Fibroblast of skin of left quadriceps (primary cell): ENCODE measurements at places on chromosomes 1 and 21.

DNA sequence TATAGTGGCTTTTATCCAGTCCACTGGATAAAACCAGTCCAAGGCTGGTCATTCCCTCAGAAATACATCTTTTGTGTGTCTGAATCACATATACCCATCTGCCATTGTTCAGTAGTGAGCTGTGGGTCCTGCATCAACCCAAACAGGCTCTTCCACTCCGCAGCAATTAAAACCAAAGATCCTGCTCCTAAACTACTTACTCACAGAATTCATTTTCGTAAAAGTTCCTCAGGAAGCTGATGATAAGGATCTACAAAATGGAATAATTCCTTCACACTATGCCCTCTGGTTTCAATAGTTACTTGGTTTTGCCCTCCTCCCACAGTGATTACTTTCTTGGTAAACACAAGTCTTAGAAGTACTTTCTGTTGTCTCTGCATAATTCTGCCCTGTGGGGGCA, 5.1 kb upstream of the MFSD2A start:
- no peak for DNase-seq

DNA sequence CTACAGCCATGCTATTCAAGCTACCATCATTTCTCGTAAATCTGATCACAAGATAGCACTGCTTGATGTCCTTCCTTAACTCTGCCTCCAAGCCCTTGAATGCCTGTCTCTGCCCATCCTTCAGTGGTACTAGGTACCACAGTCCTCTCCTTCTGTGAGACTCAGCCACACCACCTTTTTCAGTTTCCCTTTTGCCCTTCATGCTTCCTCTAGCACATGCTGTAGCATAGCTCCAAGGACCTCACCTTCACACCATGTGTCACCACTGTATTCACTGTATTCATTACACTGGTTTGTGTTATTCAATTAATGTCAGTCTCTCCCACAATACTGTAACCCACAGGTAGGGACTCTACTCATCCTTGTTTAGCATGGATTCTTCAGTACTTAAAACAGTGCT, 8.0 kb upstream of the TP53BP2 start:
- DNase-seq: no peak

GRCh38 chr1:225880222-225880588, 2.0 kb downstream of the TMEM63A start:
- DNase-seq: no peak

GRCh38 chr1:82330330-82330729, 529.6 kb downstream of the ADGRL2 start:
- DNase-seq: no peak

DNA sequence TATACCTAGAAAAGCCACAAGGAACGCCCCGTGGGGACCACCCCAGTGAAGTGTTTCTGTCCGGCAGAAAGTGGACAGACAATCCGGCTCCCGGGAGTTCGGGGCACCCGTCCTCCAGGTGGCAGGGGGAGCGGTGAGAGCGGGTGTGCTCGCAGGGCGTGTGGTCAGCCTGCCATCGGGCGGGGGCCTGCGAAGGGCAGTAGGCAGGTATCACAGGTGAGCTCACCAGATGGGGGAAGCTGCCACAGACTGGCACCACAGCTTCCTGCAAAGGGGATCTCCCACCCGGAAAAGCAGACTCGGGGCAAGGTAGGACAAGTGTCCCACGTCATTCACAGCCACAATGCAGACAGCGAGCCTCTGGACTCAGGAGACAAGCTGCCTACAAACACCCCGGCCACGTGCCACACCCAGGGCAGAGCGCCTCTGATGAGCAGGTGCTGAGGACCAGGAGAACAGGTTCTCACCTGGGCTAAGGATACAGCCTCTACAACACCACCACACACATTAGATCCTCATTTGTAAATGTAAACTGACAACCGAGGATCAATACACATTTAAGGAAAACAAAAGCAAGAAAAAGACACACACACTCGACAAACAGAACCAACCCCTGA, 36.4 kb downstream of the VPS26C start:
- no peak for DNase-seq

GRCh38 chr21:15108801-15109200, 44.0 kb upstream of the NRIP1 start:
- no peak for DNase-seq

DNA sequence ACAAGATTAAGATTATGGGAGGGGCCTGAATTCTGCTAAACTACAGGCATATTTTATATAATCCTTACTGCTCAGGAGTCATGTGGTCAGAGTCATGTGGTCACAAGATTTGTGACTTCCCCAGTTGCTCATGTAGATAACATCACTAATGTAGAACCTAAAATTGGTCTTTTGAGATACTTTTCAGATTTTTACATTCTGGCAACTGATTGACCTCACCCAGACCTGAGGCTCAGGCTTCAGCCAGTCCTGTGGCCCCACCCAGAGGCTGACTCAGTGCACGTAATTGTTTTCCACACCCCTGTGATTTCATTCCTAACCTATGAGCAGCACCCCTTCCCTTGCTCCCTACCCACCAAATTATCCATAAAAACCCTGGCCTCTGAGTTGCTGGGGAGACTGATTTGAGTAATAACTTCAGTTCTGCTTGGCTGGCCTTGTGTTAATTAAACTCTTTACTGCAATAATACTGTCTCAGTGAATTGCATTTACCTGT, 41.7 kb upstream of the ZNF326 start:
- DNase-seq: peak; percentile 62

GRCh38 chr21:15831497-15831896, 101.7 kb downstream of the USP25 start:
- DNase-seq: no peak

GRCh38 chr1:203512848-203513584, 19.1 kb downstream of the OPTC start:
- DNase-seq: peak; percentile 83

DNA sequence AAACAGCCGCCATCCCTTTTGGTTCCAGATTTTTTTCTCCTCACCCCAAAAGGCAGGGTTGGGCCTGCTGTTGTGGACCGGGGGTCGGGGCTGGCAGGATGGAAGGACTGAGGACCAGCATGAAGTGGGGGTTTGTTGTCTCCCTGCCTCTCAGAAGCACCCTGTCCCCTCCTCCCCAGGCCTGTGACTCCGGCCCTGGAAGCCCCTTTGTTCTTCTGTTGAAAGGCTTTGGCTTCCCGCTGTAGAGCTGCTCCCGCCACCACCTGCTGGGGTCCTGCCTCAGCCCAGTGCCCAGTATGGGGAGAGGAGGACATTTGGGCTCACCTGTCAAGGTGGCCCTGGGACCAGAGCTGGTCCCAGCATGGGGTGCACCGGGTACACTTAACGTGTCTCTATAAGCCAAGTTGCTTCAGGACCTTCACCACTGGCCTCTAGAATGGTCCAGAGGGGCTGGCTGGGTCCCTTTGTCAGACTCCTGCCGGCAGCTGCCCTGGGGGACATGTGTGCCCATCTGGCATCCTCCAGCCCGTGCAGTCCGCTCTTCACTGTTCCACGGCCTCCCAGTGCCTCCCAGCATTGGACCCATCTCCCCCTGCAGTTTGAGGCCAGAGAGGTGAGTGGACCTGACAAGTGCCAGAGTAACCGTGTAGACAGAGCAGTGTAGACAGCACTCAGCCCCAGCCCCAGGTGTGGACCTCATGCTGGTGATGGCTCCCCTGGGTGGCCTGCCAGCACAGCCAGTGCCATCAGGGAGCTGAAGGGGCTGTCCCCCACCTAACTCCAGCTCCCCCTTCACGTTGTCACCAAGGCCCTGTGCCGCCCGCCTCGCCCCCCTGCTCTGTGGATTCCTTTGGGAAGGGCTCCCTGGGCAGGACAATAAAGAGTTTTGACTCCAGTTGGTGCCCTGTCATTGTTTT, 6.1 kb upstream of the SYTL1 start:
- no peak for DNase-seq

- DNase-seq: no peak
Measured at GRCh38 chr1:226915672-226915995, 24.5 kb upstream of the COQ8A start.

- DNase-seq: no peak
Measured at GRCh38 chr1:179206812-179207211, 22.7 kb downstream of the ABL2 start.

DNA sequence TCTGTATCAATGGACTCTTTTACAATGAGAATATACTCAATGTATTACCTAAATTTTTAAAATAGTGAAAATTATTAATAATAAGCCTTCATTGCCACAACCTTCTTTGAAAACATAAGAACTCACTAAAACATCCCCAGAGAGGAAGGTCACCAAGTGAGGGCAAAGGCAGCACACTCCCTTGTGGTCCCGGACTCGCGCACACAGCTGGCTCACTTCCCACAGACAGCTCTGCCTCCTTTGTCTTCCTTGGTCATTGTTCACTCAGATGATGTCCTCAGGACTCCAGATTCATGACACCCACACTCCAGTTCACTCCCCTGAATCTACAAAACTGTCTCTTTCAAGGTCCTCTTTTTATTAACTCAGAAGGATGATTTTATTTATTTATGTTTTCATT, 19.2 kb upstream of the UBR4 start:
- DNase-seq: no peak

DNA sequence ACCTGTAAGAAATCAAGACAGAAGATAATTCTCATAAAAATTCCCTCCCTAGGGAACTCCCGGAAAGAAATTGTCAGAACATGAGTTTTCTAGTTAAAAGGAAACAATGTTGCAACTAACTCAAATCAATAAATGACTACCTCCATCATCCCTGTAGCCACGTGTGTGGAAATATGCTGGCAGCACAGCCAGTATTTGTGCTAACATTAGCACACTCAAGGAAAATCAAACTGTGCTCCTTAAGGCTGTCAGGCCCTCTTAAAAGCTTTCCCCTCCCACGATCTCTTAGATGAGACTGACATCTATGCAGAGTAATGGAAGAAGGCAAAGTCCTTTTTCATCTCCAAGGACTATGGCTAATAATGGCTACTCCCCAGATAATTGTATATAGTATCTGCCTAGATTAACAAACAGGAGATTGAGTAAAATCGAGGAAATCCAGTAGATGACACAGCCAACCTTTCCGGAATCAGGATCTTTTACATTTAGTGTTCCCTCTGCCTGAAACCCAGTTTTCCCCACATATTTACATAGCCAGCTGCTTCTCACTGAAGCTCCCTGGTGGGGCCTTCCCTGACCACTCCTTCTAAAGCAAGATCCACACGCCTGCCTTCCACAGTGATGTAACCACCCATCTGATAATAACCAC, 50.9 kb upstream of the NR5A2 start:
- no peak for DNase-seq

- peak; percentile 39 for DNase-seq
Measured at GRCh38 chr1:35717911-35718476, 690 bp downstream of the C1orf216 start.

DNA sequence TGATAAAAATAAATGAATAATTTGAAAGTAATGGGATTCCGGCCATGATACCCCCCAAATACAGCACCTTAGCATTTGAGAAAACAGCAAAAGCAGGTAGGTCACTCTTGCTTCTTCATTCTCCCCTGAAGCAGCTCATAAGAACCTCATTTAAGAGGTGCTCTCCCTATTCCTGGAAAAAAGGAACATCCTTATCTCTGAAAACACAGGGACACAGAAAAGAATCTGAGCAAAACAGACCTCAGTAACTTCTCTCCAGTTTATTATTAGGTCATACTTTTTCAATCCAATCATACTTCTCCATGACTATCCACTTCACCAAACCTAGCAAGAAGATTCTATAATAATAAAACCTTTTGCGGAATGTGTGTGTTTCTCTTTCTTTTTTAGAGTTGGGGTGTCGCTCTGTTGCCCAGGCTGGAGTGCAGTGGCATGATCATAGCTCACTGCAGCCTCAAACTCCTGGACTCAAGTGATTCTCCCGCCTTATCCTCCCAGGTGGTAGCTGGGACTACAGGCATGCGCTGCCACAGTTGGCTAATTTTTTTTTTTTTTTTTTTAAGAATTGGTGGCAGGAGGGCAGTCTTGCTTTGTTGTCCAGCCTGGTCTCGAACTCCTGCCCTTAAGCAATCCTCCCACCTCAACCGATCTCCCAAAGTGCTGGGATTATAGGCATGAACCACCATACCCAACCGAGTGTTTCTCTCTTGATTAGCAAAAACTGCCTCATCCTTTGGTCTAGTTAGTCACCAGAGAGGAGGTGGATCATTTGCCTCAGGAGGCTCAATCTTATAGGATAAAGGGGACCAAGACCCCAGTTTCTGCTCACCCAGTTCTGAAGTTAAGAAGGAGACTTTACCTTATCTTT, 10.6 kb upstream of the TRIM33 start:
- no peak for DNase-seq

DNA sequence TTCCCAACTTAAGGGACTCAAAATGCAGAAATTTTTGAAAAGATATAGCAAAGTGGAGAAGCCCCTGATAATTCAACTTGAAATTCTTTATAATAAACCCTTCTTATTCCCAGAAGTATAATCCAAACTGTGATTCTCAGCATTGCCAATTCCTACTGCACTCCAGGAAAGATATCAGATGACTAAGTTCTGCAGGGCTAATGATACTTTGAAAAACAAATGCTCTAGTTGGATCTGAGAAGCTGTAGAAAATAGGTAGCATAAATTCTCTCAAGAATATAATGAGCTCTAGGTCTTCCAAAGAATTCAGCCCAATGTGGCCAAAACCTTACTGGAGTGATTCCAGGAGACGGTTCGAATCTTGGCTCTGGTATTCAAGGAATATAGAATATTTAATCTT, 294.0 kb upstream of the PTBP2 start:
- no peak for DNase-seq

DNA sequence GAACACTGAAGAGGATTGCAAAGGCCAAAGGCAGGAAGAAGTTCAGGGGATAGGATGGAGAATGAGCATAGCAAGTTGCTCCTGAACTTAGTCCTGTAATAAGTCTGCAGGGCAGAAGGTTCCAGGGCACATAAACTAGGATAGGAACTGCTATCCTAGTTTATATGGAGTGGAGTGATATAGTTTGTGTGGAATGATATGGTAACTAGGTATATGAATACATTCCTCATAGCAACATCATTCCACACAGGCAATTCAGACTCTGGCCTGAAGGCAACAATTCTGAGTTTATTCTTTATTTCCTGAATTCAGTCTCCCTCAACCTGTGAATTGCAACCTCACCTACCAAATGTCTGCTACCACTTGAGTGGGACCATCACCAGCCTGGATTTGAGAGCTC, 154.9 kb upstream of the GREM2 start:
- DNase-seq: no peak

DNA sequence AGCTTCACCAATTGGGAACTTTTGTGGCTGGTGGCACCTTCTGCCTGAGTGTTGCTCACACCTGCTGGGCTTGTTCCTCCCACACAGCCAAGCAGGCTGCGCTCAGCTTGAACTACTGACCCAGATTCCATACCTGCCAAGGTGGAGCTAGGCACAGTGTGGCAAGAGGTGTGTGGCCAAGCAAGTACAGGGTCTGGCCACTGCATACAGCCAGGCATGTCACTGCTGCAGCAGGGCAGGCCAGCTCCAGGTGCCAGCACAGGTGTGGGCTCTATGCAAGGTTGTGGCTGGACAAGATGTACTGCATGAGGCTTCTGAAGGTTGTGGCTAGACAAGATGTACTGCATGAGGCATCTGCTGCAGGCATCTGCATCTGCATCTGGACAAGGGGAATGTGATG, 1254.8 kb downstream of the AMY1C start:
- no peak for DNase-seq

DNA sequence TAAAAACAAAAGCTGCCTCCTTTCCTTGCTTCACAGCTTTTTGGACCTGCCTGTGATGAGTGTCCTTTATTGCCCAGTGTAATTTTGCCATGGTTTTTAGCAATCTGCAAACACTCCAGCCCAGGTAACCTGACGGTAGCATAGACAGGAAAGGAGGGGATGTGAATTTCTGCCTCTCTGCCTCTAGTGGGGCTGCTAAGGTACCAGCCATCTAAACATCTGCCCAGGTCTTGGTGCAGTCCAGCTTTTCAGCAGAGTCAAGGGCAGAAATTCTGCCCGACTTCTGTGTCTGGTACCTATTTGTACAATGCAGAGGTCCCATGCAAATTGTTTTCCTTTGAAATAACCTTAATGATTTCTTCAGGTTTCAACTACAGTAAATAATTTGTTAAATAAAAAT, 371.4 kb downstream of the KIF26B start:
- no peak for DNase-seq
